RPMI7951 (cell line): ENCODE measurements at places on chromosomes 1 and 21.
A peak's percentile ranks its signal among the peaks of the same experiment; 100 is the strongest.

DNA sequence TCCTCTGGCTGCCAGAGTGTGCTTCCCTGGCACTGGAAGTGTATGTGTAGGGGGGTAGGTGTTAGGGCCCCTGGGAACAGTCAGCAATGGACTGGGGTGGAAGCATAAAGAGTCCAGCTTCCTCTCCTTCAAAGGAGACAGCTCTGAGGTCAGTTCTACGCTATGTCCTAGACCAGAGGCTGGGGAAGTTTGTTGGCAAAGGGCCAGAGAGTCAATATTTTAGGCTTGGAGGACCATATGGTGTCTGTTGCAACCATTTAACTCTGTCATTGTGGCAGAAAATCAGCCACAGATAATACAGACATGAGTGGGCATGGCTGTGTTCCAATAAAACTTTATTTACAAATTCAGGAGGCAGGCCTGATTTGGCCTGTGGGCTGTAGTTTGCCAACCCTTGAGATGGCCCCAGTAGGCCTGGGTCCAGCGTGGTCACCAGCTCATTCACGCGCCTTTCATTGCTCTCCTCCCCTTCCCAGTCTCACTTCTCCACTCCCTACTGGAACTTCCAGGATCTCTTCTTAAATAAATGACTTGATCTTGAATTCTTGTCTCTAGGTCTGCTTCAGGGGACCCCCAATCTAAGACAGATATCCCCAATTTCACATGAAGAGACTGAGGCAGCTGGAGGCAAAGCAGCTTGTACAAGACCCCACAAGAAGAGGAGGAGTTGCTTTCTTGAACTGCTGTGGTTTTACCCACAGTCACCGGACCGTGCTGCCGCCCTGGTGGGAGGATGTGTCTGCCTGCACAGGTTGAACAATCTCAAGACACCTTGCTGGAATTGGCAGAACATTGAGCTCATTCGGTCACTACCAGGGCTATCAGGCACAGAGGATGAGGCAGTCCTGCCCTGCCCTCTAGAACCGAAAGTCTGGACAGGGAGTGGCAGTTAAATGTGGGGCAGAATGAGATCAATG, 162.4 kb upstream of the POU3F1 start:
- DNase-seq, result peak; percentile 10

GRCh38 chr1:11384170-11384554, 94.8 kb upstream of the DISP3 start:
- peak; percentile 59 for DNase-seq

DNA sequence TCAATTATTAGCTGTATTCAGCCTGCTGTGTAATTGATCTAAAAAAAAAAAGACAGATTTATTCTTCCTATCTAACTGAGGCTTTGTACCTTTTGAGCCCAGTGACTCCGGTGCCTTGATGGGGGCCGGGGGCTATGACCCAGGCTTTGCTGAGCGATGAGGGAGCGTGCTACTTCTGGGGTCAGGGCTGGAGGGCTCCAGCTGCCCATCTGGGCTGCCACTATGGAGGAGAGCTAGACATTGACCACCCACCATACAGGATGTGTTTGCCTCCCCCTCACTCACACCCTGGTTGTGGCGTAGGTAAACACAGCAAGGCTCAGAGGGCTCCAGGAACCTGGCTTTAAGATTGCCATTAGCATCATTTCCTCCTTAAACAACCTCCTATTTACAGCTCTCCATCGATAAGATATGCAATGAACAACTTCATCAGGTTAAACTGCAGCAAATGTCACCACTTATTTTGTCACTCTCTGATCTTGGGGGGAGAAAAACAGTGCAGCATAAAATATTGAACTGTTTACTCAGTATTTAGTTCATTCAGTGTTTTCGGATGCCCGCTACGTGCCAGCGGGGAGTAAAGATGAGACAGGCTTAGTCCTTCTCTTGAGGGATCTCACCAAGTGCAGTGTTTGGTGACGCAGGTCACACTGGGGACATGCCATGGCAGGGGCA, 231.6 kb downstream of the KIF26B start:
- DNase-seq, result no peak

DNA sequence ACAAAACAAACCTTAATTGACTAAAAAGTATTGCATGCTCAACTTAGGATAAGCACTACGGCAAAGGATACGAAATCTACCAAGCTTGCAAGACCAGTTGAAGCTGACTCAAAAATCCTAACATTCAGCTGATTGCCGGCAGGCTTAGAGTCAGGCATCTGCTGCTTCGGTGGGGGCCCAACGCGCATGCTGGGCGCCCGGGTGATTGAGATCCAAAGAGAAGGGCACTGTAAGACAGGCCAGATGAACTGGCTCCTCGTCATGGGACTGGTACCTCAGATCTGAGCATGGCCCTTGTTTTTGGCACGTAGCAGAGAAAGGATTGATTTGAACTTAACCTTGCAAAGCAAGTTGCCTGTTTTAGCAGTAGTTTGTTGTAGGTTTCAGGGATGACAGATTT, 86.6 kb downstream of the PRDM2 start:
- no peak for DNase-seq

- no peak for DNase-seq
These were observed 158.9 kb downstream of the ZBTB18 start for GRCh38 chr1:244209955-244210354.

- no peak for DNase-seq
These were observed 6.1 kb upstream of the PTGER3 start for GRCh38 chr1:71053758-71054157.

GRCh38 chr1:10973552-10973951, 38.9 kb upstream of the TARDBP start:
- peak; percentile 73 for DNase-seq

DNA sequence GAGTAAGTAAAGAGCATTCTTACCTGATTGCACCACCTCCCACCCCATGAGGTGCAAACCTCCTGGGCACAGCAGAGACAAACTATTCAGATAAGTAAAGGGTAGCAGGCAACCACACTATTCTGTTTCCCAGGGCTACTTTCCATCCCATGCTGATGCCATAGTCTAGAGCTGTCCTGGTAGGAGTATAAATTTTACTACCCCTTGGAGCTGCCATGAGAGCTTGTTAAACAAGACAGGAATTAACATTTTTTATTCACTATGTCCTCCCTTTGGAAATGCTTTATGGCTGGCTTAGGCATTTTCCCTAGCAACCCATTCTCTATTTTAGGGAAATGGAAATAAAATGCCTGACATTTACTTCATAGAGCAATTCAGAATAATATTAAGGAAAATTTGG, 324.6 kb upstream of the USP25 start:
- no peak for DNase-seq

GRCh38 chr1:235998812-235999211, 66.1 kb downstream of the NID1 start:
- peak; percentile 60 for DNase-seq

DNA sequence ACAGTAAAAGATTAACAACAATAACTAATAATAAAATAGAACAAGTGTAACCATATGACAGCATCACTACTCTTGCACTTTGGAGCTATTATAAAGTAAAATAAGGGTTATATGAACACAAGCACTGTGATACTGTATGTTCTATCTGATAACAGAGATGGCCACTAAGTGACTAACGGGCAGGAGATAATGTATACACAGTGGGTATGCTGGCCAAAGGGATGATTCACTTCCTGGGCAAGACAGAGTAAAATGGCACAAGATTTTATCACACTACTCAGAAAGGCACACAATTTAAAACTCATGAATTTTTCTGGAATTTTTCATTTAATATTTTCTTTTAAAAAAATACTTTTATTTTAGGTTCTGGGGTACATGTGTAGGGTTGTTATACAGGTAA, 12.3 kb downstream of the SLC9C2 start:
- peak; percentile 61 for DNase-seq

GRCh38 chr1:9385801-9386573, 93.3 kb downstream of the SPSB1 start:
- peak; percentile 48 for DNase-seq

GRCh38 chr1:209657140-209657879, 5.1 kb upstream of the LAMB3 start:
- DNase-seq, result peak; percentile 64

GRCh38 chr1:228240411-228241240, 32.8 kb downstream of the OBSCN start:
- no peak for DNase-seq

DNA sequence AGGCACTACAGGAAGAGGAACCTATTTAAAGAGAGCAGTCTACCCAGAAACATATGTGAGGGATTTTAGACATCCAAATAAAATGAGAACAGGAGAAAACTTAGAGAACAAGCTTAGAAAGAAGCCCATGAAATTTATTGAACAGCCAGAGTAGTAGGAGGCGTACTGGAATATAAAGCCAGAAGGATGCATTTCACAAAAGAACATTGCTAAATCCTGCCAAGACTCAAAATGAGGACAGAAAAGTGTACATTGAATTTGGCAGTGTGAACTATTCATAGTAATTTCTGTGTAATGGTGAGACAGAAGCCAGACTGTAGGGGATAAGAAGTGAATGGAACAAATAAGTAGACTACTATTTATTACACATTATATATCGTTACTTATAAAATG, 22.5 kb downstream of the CEPT1 start:
- DNase-seq, result no peak

- no peak for DNase-seq
These were observed 16.2 kb downstream of the CFAP126 start for GRCh38 chr1:161351482-161351881.

DNA sequence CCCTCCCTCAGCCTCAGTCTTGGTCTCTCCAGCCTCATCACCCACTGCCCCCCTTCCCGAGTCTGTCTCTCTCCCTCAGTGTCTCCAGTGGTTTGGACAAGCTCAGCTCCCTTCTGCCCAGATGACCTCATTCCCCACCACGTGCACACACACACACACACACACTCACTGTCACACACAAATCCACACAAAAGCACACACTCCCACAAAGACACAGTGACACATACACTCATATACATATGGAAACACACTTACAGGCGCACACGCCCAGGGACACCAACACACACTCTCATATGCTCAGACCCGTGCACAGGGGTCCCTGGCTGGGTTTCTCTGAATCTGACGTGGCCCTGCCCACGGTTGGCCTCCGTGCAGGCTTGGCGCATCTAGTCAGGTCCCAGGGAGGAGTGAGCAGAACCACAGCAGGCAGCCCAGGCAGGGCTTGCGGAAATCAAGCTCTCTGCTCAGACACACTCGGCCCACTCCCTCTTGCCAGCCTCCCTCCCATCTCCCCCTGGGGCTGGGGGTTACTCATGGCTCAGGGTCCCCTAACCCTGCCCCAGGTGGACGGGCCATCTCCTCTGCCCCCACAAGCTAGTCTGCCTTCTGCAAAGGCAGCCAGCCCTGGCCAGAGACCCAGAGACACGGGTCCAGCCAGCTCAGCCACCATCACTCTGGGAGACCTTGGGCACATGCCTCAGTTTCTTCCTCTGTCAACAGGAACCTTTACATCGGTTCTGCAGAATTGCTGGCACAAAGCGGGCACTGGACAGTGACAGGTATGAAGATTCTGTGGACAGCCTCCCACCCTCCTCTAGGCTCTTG, 38.5 kb upstream of the FAM131C start:
- peak; percentile 67 for DNase-seq

DNA sequence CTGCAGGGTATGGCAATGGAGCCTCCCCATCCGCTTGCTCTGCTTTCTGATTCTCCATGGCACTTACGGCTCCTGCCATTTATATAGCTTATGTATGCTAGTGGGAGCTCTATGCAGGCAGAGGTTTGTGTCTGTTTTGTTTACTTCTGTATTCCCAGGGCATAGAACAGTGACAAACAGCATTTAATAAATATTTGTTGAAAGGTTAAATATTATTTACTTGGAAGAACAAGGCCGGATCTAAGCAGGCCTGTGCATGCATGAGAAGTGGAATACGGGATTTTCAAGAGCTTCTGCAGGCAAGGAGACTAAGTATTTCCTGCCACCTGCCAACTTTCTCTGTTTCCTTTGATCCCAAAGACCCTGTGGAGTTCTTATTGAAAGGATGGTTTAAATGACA, 90.7 kb downstream of the XCL2 start:
- DNase-seq, result no peak

GRCh38 chr1:229897501-229897900, 169.5 kb upstream of the GALNT2 start:
- DNase-seq, result no peak

GRCh38 chr21:42389449-42389835, 6.4 kb downstream of the TMPRSS3 start:
- no peak for DNase-seq

GRCh38 chr1:162187687-162188276, 118.3 kb downstream of the NOS1AP start:
- DNase-seq, result no peak

DNA sequence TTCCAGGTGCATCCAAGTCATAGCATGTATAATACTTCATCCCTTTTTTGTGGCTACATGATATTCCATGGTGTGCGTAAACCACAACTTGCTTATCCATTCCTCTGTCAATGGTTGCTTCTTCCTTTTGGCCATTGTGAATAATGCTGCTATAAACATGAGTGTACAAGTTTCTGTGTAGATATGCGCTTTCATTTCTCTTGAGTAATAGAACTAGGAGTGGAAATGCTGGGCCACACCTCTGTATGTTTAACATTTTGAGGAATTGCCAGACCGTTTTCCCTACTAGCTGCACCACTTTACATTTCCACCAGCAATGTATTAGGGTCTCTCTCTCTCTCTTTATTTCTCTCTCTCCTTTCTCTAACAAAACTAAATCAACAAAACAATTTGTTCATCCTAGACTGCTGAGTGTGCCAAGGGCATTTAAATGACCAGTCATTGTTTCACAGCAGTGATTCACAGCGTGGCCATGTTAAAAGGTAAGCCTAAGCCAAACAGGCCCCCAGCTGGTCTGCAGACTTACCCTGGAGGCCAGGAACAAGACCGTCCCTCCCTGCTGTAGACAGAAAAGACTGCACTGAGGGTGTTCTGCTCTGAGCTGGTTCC, 53.2 kb upstream of the LYST start:
- peak; percentile 95 for DNase-seq

- DNase-seq, result no peak
These were observed 41.2 kb downstream of the RSPH1 start for GRCh38 chr21:42454786-42455185.

- DNase-seq, result no peak
These were observed 118.2 kb upstream of the HOOK1 start for GRCh38 chr1:59696421-59697115.

GRCh38 chr1:41320895-41321676, 40.1 kb upstream of the FOXO6 start:
- DNase-seq, result no peak

DNA sequence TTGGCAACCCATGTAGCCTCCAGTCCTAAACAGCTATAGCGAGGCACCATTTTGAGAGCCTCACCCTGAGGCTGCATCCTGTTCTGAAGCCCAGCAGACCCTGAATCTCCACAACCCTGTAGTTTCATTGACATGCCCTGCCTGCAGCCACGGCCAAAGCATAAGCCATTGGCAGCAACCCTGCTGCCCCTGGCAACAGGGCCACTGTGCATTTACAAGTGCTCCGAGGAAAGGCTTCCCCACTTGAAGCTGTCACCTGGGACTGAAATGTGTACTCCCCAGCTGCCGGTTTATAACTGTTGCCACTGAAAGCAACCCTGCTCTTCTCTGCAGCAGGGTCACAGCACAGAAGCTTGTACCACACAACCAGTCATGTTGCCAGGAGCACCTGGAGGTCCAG, 124.2 kb upstream of the OLFM3 start:
- no peak for DNase-seq

GRCh38 chr21:38067086-38067739, 151.0 kb upstream of the KCNJ6 start:
- no peak for DNase-seq

GRCh38 chr1:7616076-7616832, 154.8 kb upstream of the VAMP3 start:
- DNase-seq, result peak; percentile 42
